ENCODE measurements at places on chromosomes 3 and 15.

DNA sequence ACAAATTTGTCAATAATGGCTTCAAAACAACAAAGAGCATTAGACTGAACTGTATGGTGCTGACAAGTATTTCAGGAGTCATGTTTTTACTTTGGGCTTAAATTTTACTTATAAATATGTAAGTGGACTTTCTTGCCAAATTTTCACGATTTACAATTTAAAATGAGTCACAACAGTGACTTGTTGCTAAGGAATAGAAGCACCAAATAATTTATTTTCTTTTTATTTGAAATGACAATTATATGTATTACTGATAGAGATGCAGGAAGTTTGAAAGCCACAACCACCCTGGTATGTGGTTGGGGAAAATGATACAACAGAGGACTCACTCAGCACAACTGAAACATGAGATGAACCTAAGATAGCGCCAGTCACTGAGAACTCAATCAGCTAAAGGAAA lies 90.3 kb downstream of the FMN1 start:
- DNase-seq: peak; percentile 24

DNA sequence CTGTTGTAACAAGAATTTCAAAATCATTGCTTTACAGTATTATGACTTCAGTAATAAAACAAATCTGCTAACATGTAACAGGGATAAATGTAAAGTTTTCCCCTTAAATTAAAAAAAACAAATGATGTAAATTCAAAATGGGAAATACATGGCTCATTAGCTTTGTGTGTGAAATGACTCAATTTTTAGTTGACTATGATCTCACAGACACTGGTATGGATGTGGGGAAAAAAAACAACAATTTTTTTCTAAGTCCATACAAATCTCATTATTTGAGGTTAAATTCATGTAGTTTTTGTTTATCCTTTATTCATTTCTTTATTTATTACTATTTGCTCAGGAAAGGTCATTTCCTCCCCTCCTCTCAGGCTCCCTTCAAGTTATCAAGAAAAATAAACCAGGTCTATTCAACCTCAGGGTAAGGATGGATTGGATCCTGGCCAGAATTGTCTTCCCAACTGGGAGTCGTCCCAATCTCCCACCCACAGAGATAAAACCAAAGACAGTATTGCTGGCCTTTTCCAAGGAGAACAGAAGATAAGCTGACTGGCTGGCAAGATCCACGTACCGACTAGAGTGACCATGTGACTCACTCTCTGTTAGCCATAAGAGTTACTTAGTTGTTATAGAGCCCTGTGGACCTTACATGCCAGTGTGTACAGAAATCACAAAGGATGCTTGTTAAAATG lies 373.3 kb downstream of the GAP43 start:
- DNase-seq: no peak

DNA sequence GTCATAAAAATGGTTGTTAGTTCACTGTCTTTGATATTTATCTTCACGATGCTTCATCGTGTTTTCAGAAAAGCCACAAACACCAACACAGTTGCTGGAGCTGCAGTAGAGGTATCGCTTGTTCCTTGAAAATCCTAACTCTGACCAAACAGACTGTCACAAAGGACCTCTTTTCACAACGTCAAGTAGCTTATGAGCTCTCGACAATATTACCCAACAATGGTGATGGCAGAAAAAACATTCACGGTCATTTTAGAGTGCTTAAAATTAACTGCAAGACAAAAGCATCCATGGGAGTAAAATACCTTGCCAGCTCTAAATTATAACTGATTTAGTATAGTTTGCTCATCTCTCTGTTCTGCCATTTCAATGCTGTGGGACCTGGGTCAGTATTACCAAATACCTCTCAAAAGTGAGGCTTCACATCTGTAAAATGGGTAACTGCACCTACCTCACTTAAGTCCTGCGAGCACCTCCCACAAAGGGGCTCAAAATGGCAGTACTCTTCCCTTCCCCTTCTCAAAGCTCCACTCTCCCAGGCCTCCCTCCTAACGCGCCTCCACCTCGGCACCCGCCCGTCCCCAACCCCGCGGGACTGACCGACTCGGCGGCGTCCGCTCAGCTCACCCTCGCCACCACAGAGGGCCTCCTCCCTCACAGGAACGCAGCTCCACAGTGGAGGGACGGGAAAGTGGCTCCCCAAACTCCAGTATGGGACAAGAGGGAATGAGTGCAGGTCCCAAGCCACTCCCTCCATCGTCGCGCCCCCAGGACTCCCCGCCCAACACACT lies 546 bp downstream of the TRIM59 start:
- DNase-seq: peak; percentile 54

DNA sequence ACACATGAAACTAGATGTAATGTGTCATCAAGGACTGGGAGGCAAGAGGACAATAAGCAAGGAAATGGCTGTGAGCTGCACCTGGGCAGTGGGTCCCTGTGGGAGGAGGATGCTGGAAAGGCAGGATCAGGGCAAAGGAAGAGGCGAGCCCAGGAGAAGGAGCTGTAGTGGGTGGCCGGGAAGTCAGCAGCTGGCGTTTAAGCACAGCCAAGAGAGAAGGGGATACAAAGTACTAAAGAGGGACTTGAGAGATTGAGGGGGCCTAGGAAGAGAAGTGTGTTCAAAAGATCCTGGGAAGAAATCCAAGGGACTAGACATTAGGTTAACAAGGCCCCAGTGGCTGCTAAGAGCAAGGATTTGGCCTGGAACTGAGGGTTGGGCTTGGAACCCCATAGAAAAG lies 188.5 kb upstream of the SLC24A5 start:
- DNase-seq: no peak

DNA sequence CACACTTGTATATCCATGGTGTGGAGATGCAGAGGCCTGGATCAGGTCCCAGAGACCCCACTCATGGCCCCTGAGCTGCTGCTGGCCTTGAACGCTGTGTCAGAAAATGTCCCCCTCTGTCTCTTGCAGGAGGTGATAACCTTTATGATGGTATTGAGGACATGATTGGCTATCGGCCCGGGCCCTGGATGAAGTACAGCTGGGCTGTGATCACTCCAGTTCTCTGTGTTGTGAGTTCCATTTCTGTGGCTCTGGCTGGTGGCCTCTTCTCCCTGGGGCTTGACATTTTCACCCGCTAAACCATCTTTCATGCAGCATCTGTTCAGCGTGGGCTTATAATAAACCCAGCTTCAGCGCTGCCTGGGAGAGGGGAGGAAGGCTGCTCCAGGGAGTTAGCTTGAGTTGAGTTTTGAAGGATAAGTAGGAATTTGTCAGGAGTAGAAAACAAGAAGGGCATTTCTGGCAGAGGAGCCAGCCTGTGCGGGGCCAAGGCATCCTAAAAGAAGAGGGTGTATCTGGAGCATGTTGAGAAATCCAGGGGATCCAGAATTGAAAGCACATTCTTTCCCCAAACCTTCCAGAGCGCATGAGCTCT lies 61.1 kb downstream of the GRIP2 start:
- DNase-seq: no peak

- no peak for DNase-seq
Measured at GRCh38 chr15:64596701-64597476, 136.5 kb downstream of the ZNF609 start.

DNA sequence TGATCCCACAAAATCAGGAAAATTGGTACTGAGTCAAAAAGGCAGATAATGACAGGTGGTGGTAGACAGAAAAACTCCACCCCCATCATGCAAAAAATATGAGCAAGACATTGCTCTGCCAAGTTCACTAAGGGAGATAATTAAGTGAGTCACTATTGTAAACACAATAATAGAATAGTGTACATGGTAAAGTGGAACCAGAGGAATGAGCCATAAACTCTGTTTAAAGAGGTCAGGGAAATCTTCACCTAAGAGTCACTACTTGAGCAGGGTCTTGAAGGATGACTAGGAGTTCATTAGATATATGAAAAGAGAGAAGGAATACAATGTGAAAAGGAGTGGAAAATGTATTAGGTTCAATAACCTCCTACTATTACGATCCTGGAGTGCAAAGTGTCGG lies 213.4 kb upstream of the PEX5L start:
- no peak for DNase-seq

GRCh38 chr3:3013317-3014052 lies 96.7 kb downstream of the IL5RA start:
- DNase-seq: no peak

- peak; percentile 42 for DNase-seq
Measured at GRCh38 chr15:34855413-34855812, 60.1 kb upstream of the ACTC1 start.

GRCh38 chr3:127489357-127489756 lies 101.2 kb downstream of the TPRA1 start:
- DNase-seq: no peak

DNA sequence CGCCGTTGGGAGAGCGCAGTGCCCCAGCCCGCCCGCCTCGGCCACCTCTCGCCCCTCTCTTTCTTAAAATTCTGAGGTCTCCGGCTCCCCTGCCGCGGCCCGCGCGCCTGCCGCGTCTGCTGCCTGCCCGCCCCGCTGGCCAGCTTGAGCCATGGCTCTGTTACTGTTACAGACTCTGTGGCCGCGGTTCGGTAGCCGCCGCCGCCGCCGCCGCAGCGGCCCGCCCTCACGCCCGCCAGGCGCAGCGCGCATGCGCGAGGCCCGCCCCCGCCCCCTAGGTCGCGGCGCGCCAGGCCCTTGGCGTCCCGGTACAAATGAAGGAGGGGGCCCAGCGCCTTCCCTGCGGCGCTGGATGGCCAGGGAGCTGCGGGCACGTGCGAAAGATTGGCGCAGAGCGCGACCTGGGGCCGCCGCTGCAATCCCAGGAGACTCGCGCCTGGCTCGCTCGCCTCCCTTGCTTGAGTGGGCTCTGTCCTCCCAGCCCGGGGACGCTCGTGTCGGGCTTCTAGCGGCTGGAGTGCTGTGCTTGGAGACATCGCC lies at the start of gene ONECUT1:
Gene ONECUT1, minus strand, starts transcription at position 168 of the 540 bp plus-strand sequence. CDS start 452 bp downstream, outside the sequence.
- peak; percentile 82 for DNase-seq

DNA sequence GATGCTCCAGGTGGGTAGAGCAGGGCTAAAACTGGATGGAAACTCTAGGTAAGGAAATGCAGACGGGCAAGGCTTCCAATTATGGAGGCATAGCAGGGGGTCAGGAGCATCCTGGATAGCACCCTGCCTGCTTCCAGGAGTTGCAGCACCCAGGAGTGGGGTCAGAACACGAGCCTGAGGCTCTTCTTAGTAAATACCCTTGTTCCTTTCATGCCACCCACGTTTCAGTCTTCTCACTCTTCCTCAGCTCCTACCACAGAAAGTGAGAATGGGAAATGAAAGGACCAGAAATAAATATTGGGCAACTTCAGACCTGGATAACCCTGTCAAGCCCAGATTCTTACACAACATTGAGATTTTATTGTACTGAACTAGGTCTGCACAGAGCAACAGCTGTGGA lies 16.4 kb downstream of the CCR1 start:
- DNase-seq: peak; percentile 83

Data from suppressor macrophage (primary cell).